ENCODE measurements at places on chromosomes 2 and 18.

DNA sequence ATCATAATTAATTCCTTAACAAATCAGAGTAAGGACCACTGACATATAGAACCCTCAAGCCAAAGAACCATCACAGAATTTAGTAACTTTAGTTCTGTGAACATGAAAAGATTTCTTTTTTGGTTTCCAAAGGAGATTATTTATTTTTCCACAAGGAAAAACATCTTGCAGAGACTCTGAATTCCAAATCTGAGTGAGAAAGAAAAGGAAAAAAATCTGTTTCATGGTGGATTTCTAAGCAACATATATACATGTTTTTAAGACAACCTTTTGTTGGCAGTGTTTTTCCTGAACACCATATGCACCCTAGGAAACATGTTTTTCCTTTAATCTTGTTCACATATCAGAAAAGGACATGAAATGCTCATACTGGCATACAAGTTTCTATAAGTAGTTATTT is 149.8 kb downstream of the AGPS start:
- DNase-seq, result no peak

GRCh38 chr2:29469516-29469915 is 354.3 kb downstream of the CLIP4 start:
- DNase-seq, result no peak

DNA sequence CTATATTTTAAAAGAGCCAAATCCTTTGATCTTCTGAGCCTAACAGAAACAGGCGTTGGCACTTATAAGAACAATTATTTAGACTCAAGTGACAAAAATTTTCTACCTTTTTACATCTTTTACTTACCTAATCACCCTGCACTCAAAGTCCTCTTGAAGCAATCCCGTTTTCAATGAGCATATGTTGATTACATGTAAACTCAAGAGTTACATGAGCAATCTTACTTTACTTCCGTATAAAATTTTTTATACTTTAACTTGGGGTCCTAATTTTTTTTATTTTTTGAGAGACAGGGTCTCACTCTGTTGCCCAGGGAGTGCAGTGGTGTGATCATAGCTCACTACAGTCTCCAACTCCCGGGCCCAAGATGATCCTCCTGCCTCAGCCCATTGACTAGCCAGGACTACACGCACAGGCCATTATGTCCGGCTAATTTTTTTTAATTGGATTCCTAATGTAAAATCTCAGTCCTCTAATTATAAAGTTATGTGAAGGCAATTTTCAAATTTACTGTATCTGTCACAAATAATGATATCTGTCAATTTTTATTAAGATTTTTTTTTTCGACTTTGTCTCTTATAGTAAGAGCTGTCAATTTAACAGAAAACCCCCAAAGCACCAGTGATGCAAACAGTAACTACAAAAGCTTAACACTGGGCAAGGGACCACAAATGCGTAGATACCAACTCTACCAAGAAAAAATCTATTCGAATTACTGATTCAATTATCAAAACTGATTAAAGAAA is 19.1 kb upstream of the STPG4 start:
- DNase-seq, result no peak

GRCh38 chr2:96899413-96899741 is 29.5 kb upstream of the SEMA4C start:
- no peak for DNase-seq

GRCh38 chr2:182666674-182667314 is 49.3 kb upstream of the DNAJC10 start:
- no peak for DNase-seq

DNA sequence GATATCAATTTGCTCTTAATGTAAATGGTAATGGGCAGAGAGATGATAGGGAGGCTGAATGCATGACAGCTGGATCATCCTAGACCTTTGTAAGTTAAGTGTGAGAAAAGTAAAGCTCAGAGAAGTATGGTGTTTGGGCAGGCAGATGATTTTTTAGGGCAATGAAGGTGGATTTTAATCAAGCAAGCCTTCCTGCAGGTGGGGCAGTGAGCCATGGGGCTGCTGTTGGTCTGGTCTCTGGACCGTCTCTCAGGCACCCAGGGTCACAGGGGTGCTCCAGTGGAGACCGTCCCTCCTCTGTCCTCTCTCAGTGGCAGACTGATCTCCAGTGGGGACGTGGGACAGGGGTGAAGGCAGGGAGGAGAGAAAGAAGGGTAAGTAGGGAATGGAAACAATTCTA is 69.8 kb upstream of the STK17B start:
- no peak for DNase-seq

GRCh38 chr2:54772531-54772930 is 49.1 kb downstream of the EML6 start:
- DNase-seq, result no peak

DNA sequence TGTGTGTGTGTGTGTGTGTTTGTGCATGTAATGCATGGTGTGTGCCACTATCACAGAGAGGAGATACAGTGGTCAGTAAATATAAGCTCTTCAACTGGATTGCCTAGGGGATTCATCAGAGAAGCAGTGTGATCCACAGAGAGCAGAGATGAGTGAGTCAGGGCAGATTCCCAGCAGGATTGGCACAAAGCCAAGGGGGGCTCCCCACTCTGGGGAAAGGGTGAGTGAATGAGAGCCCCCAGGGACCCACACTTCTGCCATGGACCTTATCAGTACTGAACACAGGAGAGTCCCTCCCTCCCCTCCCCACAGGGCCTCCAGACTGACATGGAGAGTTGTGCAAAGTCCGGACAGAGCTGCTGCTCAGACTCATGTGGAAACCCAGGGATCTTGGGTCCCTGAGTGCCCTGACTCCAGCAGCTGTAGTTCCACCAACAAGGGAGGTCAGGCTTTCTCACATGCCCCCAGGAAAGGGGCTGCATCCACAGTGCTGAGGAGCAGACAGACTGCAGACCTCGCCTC is 748.8 kb downstream of the NR4A2 start:
- DNase-seq, result no peak

- DNase-seq, result no peak
These were observed 127.1 kb upstream of the LYPD1 start for GRCh38 chr2:132797071-132797470.

GRCh38 chr18:63427558-63427957 is 5.3 kb upstream of the VPS4B start:
- DNase-seq, result no peak

DNA sequence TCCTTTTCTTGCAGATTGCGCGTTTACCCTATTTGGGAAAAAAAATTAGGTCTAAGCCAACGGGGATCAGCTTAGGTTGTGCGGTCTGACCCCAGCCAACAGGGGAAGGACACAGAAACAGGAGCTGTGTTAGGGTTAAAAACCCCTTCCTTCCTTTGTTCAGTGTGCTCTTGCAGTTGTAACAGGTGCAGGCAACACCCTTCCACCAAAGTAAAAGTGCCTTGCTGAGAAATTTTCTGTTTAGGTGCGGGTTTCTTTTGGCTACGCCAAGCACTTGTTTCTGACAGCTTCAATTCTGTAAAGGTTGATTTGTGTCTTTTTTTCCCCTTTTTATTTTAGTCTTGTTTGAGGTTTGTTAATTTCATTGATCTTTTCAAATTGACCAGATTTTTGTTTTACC is 92.5 kb downstream of the PTPN4 start:
- DNase-seq, result no peak

DNA sequence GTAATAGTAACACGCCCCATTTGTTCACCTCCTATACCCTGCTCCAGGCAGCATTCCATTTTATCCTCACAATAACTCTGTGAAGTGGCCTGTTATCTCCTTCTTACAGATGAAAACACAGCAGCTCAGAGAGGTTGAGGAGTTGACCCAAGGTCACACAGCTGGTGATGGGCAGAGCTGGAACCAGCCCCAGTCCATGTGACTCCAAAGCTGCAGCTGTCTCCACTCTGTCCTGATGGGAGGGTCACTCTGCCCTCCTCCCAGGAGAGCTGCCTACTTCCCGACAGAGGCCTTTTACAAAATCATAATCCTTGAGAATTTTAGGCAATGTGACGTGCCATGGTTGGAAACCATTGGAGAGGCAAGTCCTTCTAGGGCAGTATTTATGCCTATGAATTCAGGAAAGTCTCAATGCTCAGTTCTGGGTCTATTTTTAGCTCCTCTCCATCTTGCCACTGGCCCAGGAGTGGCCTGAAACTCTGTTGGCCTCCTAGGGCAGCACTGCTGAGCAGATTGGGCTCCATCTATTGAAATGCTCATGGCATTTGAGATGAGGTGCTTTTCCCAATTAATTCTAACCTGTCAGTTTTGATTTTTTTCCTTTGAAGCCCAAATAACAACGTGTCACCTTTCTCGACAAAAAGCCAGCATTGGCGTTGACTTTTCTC is 162.0 kb upstream of the MSH6 start:
- no peak for DNase-seq

- no peak for DNase-seq
These were observed 7.4 kb downstream of the SOCS6 start for GRCh38 chr18:70296289-70296688.

- no peak for DNase-seq
These were observed 155.9 kb downstream of the FMNL2 start for GRCh38 chr2:152490686-152491455.

- DNase-seq, result no peak
These were observed 9.2 kb downstream of the ACOXL start for GRCh38 chr2:110741491-110741980.

GRCh38 chr2:181188605-181189004 is 208.2 kb downstream of the UBE2E3 start:
- no peak for DNase-seq

DNA sequence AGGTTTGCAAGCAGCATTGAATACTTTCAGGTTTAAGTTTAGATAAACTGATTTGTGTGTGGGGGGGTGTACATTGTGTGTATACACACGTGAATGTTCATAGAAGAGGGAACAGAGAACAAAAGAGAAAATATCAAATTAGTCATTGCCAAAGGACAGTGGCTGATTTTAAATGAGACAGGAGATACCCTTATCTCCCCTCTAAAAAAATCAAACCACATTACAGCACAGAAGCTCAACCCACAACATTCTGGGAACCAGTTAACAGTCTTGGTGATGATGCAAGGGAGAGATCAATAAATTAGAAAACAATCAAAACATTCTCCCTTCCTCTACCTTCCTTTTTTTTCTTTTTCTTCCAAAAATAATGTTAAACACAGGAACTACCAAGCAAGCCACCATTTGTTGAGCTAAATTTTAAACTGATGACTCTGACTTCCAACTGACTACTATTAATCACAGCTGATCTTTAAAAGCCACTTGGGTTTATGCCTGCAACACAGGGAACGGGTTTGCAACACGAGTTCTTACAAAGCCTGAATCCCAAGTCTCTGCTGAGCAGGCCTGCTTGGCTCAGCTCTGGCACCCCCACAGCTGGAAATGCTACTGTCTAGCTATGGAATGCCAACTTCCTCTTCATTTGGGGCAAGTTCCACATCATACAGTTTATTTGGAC is 119.2 kb upstream of the ACVR1C start:
- no peak for DNase-seq

- DNase-seq, result no peak
These were observed 257.6 kb downstream of the CYP26B1 start for GRCh38 chr2:71889759-71890684.

- peak; percentile 53 for DNase-seq
These were observed 8.2 kb upstream of the EN1 start for GRCh38 chr2:118855451-118856279.

DNA sequence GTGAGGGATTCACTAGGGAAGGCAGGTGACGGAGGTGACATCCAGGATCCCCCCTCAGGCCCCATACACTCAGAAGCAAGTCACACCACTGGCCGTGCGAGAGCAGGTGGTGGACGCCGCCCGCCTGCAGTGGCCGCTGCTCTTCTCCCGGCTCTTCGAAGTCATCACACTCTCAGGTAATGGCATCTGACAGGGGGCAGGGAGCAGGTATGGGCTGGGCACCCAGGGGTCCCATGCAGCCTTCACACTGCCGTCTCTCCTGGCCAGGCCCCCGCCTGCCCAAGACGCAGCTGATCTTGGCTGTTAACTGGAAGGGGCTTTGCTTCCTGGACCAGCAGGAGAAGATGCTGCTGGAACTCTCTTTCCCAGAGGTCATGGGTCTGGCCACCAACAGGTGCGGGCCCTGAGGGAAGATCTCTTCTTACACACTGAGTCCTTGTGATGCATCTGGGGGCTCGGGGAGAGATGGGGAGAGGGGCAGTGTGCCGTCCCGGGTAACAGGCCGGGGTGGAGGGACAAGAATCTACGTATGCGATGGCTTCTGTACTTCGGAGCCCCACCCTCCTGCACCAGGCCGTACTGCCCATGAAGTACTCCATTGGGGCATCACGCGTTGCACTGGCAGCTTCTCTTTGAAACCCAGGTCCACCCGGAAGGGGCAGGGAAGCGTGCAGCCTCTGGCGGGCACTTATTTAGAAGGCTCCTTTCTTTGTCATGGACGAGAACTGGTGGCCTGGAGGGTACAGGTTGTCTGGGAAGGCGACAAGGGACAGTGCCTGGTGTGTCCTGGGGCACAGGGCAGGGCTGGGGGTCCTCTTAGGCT is 18.8 kb upstream of the GPR17 start:
- DNase-seq, result no peak

GRCh38 chr2:119005555-119005954 is 63.6 kb downstream of the MARCO start:
- no peak for DNase-seq

DNA sequence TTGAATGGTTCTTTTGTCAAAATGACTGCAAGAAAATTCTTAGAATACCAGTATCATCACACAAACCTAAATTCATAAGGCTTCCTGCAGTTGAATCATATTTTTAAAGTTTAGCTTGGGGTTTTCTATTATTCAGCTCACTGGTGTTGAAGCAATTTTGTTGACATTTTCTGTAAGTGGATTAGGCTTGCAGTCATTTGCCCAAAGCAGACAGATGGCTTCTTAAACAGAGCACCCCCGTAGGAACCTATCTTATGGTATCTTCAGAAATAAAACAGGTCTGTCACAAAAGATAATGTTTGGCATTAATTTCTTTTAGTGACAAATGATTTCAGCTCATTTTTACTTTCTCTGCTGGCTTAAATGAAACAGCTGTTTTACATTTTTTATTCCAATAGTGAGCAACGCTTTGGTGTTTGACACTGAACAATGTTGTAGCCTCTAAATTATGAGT is 331.1 kb downstream of the PLCL1 start:
- no peak for DNase-seq

GRCh38 chr2:139177041-139177440 is 396.9 kb upstream of the NXPH2 start:
- no peak for DNase-seq

GRCh38 chr2:65530547-65531320 is 98.3 kb upstream of the SPRED2 start:
- DNase-seq, result no peak

- no peak for DNase-seq
These were observed 86.7 kb downstream of the NRP2 start for GRCh38 chr2:205768815-205769494.

DNA sequence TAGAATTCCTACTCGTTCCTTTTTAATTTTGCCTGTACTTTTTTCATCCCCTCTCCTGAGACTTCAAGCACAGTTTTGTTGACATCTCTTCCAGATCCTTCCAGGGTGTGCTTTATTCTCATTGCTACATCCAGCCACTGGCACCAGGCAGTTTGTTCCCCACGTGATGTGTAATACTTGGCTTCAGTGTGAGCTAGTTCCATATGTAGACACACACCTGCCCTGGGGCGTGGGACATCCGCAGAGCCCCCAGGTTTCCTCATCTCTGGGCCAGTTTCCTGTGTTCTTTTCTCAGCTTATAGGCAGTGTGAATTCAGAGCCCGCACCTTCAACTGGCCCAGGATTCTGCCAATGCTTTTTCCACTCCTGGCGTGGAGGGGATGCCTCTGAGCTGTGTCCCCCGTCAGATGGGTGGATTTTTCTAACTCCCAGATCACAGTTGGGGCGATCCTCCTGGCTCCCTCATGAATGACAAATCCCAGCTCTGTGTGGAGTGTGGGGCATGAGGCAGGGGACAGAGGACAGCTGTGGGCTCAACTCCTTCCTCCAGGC is 46.6 kb downstream of the DIPK1C start:
- DNase-seq, result no peak
